Pancreas (tissue), 10 donors: ENCODE measurements at places on chromosomes 16 and 17.

GRCh38 chr17:28500712-28501379 lies 5.3 kb upstream of the FOXN1 start:
- no peak for DNase-seq

DNA sequence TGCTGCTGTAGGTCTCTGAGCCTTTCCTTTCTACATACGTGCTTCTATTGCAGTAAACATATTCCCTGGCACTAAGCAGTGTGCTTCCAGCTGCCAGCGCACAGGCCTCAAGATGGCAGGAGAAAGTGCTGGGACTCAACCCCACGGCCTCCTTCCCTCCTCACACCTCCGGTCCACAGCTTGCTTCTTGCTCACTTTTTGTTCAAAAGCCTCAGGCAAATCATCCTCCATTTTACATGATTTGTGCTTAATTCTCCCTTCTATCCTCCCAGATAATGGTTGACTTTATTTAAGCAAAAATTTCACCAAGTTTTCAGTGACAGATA lies 5.4 kb downstream of the CDK5R1 start:
- no peak for DNase-seq

DNA sequence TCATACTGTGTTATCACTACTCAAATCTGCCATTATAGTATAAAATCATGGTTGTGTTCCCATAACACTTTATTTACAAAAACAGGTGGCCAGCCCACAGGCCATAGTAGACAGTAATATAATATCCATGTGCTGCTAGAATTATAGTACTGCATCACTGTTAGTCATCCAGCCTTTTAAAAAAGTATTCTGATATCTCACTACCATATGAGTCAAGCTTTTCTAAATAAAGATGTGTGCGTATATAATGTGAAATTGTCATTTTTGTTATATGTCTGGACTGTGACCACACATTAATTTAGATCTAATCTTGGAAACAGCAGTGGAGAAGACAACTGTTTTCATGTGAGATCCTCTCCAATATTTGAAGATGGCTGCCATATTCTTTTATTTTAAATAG lies 1049.1 kb upstream of the GOT2 start:
- DNase-seq: no peak

GRCh38 chr16:67801883-67802282 lies 4.5 kb downstream of the RANBP10 start:
- DNase-seq: no peak
